ENCODE measurements at places on chromosomes 2 and 18.

DNA sequence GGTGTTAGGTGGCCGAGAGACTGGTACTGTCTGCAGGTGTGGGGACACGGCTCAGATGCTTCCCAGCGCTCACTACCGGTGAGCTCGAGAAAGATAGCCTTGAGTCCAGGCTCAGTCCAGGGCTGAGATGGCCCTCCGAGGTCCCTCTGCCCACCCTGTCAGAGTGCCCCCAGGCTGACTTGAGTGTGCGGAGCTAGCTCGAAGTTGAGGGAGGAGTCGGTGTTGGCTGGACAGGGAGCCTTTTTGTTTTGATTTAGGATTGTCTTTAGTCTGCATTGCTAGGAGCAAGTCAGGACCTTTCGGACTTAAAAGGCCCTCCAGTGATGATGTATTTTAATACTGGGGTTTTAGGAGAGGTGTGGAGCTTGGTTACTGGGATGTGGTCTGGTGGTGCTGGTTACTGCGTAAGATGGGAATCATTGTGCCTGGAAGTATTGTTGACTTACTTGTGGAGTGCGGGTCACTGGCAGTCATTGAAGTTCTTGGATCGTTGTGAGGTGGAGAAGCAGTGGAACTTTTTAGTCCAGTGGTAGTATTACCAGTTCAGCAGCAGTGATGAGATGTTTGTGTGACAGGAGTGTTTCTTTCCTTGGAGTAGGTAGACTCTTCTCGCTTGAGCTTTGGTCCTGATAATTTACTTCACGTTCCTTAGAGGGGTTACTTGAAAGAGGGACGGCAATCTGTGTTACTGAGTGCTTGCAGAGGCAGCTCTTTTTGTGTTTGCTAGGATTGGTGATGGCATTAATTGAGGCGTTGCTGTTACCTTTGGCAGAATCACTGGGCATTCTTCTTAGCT, 633 bp downstream of the KIAA1328 start:
- no peak for DNase-seq

GRCh38 chr2:177108890-177109289, 103.7 kb upstream of the HNRNPA3 start:
- no peak for DNase-seq

DNA sequence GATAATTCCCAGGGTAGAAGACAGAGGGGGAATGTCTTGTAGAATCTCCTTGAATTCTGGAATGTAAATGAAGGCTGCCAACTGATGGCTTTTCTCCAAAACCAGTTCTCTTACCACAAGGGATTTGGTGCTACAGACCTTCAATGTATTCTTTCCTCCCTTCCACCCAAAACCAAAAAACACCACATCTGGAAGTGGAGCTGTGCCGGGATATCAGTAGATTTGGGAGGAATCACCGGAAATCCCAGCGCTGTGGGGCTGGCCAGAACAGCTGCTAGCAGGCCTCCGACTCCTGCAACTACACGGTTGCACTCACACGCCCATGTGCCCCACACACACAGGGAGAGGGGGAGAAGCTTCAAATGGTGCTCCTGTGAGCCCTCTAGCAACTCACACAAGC, 45.7 kb downstream of the RPL31 start:
- peak; percentile 15 for DNase-seq

- peak; percentile 98 for DNase-seq
These were observed 167.9 kb upstream of the NXPH2 start for GRCh38 chr2:138948070-138948539.

DNA sequence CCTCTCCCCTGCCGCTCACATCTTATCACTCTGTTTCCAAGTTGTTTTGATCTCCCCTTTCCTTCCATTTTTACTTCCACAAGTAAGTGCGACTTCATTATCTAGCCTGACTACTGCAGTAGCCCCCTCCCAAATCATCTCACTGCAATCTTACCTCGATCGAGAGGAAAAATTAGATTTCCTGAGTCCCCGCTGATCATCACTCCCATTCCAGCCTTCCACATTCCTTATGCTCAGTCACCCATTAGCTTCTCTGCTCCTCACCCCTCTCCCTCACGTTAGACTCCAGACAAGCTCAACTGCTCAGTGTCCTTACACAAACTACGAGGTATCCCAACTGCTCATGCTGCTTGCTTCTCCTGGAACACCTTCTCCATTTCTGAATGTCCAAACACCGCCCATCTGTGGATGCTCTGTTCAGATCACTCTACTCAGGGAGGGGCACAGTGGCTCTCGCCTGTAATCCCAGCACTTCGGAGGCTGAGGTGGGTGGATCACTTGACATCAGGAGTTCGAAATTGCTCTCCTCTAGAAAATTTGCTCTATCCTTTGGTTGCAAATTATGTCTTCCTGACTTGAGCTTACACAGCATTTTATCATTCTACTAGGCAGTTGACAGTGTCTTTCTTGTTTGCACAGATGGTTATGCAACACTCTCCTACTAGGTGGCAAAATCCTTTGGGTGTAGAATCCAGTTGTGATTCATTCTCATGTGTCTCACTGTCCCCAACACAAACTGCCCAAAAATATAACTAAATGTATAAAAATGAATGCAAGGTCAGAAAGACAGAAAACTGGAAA, 96.5 kb downstream of the INO80D start:
- DNase-seq = no peak

DNA sequence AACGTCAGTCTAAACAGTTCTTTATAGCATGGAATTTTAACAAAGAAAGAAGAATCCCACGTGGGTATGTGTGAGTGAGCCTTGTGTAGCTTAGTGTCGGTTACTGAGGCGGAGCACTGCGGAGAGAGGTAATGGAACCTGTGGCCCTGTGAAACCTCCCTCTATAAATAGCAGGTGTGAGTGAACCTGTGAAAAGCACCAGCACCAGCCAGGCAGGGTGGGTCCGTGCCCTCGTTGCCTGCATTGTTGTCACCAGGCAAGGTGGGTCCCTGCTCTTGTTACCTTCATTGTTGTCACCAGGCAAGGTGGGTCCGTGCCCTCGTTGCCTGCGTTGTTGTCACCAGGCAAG, 4.7 kb downstream of the CTDP1 start:
- no peak for DNase-seq

DNA sequence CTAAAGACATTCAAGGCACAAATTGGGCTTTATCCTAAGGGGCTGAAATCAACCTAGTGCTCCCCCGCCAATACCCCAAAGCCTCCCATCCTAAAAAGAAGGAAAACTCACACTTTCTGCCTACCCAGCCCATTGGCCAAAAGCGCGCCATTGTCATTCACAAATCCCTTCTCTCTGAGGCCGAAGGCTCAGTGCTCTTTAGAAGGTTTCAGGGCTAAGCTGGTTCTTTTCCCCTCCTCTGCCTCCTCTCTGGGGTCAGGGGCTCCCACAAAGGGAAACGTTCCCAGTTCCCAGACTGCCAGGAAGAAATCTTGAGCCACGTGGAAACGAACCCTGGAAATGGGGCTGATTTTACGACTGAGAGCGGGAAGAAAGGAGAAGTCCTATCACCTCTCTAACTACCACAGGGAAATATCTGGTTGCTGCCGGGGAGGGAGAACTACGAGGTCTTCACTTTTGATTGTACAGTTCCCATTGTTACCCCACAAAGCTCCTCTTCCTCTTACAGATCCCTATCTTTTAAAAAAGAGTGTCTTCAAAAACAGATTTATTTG, 1.7 kb upstream of the SKOR2 start:
- no peak for DNase-seq

DNA sequence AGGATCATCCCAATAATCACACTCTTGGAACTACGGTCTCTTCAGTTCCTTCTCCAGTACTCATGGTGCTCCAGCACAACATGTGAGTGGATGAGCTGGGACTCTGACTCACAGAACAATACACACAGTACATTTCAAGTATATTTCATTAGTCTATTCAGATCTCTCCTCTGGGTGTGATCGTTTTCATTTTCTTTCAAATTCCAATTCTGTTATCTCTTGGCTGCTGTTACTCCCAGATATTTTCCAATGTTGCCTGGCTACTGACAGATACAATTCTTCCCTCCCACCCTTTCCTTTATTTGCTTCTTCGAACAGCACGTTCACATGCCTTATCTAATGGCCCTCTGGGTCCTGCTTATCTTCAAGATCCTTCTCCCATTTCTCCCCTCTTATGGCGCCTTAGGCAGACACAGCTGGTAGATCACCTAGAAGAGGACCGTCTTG, 216.0 kb downstream of the ACKR3 start:
- no peak for DNase-seq

GRCh38 chr2:128505150-128505490, 186.5 kb upstream of the HS6ST1 start:
- DNase-seq = no peak

DNA sequence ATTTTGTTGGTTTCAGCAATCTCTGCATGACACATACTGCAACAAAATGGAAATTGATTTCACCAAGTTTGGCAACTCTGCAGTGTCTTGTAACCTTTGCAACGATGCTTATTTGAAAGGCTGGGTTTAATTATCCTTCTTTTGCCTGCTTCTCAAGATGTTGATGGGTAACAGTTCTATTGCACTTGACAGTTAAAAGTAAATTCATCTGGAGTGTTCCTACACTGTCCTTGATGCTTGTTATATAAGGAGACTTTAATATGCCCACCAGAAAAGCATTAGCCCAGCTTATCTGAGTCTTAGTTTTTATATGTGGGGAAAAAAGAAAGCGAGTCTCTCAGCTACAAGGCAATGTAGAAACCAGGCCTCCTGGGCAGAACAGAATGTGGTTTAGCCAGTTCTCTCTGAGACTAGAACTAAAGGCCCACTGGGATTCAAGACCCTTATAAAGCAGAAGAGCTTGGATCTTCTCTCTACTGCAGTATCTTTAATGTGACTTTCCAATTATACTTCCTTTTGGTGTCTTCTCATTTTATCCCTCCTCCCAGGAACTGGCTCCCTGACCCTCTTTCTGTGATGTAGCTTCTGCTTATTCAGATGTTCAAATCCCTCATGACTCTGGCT, 106.8 kb upstream of the LYPD6 start:
- DNase-seq = no peak

DNA sequence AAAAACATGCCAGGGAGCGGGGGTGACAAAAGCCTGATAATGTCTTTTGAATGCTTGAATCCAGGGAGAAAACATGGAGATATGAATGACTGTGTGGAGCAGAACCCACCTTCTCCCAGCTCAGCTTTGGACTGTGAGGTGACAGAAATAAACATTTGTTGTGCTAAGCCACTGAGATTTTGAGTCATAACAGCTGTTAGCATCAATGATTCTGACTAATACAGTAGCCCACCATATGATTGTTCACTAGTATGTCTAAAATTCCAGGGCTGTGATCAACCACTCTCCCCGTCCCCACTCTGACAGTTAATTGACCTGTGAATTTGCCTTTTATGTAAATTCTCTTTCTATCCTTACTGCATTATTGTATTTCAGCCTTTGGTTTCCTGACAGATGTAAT, 69.1 kb downstream of the PDK1 start:
- no peak for DNase-seq

- no peak for DNase-seq
These were observed 133.2 kb upstream of the ID2 start for GRCh38 chr2:8548619-8549150.

- DNase-seq = peak; percentile 12
These were observed 282.7 kb upstream of the STON1 start for GRCh38 chr2:48247206-48247605.

- DNase-seq = no peak
These were observed 58.9 kb upstream of the SNTG2 start for GRCh38 chr2:891734-892133.

- DNase-seq = no peak
These were observed 432.7 kb upstream of the TRIB2 start for GRCh38 chr2:12284037-12284436.

DNA sequence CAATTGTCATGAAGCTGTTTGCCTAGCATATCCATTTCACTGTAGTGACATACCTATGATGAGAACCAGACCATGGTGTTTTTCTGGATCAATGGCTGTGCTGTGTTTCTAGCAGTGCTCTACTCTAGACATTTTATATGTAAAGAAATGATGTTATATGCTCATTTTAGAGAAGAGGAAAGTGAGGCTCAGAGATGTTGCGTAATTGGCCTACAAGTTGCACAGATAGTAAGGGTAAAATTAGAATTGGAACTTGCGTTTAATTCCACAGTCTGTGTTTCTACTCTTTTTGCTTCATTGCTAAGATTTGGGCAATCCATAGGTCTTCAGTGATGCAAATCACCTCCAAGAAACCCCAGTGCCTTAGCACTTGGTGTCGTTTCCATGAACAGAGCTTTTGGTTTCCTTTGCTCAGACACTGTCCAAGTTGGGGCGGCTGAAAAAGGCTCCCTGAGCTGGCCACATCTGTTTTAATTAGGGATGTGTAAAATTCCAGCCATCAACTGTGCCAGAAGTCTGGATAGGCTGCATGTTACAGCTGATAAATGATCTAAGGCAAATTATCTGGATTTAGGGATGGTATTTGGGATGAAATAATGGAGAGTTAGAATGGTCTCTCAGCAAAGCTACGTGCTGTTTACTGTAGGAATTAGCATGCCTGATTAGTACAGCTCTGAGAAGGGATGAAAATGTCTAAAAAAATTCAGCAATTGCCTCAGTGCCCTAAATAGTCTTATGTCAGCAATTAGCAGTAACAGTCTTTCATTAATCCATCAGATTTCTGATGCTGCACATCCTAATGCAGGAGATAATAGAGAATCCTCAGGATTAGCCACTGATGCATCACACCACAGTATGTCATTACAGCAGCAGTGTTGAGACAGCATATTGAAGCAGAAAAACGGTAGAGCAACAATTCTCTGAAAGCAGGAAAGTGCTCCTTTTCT, 65.3 kb downstream of the PTPRM start:
- no peak for DNase-seq

DNA sequence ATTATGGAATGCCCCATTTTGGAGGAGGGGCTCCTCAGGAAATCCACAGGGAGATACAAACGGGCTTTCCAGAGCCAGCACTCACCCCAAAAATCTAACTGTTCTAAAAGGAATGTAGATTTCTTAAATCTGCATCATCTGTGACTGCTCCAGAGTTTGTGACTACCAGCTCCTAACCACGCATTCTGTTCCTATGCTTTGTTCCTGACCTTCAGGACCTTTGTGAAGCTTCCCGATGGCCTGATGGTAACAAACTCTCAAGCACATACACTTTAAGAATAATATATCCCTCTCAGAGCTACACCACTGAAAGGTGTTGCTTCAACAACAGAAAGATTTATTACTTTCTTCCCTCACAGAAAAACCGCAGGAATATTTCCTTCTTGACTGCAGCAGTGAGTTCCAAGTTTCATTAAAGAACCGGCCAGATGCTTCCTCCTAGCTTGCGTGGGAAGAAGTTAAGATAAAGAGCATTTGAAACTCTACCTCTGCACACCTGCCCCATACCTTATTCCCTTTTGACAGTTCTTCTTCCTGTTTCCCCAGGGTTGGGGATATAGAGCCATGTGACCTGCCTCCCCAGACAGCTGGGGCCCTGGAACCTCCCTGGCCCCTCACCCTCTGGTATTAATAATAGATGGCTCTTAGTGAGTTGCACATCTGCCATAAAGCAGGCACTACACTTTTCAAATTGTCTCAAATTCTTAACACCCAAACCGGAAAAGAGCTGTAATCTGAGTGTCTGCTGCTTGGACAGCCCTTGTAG, 40.2 kb upstream of the EML4 start:
- peak; percentile 75 for DNase-seq

DNA sequence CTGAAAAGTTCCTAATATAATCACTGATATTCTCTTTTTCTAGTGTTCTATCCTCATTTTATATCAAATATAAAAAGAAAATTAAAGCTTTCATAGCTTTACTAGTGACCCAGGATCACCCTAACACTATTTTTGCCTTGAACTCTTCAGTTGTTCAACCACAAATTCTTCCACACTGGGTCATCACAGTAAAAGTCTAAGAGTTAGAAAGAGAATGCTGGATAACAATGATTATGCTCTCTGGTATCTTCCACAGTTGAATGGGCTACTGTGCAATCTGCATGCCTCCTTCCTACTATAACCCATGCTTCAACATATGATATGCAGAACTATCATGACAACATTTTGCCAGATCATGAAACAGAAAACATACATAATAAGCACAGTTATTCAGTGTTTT, 32.3 kb downstream of the CHN1 start:
- peak; percentile 42 for DNase-seq
